ENCODE measurements at places on chromosomes 7 and 10. TPM values are rescaled to one million over a fixed set of nuclear protein-coding genes. Genes with fewer than 3 reads are reported as not detected.

GRCh38 chr7:107838024-107838601 lies 35.1 kb upstream of the SLC26A3 start:
- DNase-seq = no peak

GRCh38 chr7:81399471-81399870 lies 370.4 kb downstream of the HGF start:
- no peak for DNase-seq

- no peak for DNase-seq
These were observed 504 bp upstream of the BMPER start for GRCh38 chr7:33904681-33905388.

DNA sequence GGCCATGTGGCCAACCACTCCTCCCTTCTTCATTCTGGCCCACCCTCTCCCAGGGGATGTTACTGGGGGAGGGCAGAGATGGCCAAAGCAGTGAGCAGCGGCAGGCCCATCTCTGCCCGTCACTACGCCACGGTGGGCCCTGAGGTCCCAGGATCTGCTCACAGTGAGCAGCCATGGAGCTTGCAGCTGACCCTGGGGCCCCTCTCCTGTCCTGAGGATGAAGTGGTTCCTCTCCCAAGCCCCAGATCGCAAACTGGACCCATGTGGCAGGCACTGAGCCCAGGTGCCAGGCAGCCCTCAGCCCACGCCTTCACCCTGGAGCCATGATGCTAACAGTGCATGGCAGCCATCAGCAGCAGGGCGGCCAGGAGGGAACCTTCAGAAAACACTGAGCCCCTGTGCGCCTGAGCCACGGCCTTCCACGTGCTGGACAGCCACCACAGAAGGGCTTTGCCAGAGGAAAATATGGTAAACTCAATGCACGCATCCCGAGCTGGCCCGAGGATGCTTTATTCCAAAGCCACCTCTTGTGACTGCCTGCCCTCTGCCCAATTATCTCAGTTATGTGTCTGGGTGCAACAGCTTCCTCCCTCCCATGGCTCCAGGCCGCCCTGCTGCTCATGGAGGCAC lies 485.7 kb downstream of the PTPRN2 start:
- no peak for DNase-seq

- DNase-seq = no peak
These were observed 102.3 kb downstream of the CCDC7 start for GRCh38 chr10:32548208-32548607.

DNA sequence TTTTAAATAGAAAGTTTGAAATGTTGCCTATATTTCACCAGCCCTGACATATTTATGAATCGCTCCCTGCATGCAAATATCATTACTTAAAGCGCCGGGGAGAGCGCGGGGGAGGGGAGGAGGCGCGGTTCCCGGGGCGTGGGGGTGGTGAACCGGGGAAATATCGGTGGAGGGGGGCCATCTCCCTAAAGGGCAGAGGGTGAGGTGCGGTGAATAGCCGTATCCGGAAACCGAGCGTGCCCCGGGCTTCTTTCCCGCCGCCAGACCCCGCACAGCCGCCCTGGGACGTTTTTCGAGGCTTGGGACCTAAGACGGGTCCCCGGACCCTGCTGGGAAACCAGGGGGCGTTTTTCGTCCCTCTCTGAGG lies 6.9 kb upstream of the ZNF503 start:
- DNase-seq = no peak

GRCh38 chr10:75417522-75417927 lies 13.9 kb upstream of the LRMDA start:
- no peak for DNase-seq

- DNase-seq = no peak
These were observed 37.3 kb downstream of the INPP5A start for GRCh38 chr10:132574783-132575319.

GRCh38 chr7:132785870-132786269 lies 209.6 kb upstream of the PLXNA4 start:
- DNase-seq = no peak

DNA sequence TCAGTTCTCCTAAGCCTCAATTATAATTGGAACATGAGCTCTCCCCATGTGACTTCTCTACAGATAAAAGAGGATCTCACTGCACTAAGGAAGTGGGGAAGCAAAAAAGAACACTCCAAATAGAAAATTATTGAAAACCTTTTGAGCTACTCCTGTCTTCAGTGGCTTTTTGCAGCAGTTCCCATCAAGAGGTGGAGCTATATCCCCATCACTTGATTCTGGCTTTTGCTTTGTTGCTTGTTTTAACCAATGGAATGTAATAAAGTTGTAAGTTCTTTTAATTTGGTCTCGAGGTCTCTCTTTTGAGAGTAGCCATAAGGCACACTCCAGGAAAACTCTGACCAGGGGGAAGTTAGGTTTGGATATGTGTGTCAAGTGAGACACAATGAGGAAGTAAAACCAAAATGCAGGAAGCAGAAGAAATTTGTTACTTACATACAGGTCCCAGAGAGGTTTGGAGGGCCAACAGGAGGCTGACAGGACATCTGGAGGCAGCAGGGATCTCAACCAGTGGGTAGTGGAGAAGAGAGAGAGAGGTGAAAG lies 569.4 kb downstream of the HTR7 start:
- no peak for DNase-seq

GRCh38 chr7:99786726-99787335 lies 2.8 kb upstream of the CYP3A4 start:
- no peak for DNase-seq

- no peak for DNase-seq
These were observed 84.1 kb downstream of the MKI67 start for GRCh38 chr10:128042131-128042610.

- DNase-seq = no peak
These were observed 5.8 kb upstream of the PRTFDC1 start for GRCh38 chr10:24958091-24958720.

GRCh38 chr10:18456984-18457383 lies 194.4 kb downstream of the NSUN6 start:
- no peak for DNase-seq

- no peak for DNase-seq
These were observed 804 bp downstream of the TMEM106B start for GRCh38 chr7:12211711-12212485.

- DNase-seq = peak; percentile 18
These were observed 15.2 kb upstream of the FRMPD2 start for GRCh38 chr10:48289501-48290238.

- no peak for DNase-seq
These were observed 299.8 kb downstream of the HGF start for GRCh38 chr7:81469869-81470723.

DNA sequence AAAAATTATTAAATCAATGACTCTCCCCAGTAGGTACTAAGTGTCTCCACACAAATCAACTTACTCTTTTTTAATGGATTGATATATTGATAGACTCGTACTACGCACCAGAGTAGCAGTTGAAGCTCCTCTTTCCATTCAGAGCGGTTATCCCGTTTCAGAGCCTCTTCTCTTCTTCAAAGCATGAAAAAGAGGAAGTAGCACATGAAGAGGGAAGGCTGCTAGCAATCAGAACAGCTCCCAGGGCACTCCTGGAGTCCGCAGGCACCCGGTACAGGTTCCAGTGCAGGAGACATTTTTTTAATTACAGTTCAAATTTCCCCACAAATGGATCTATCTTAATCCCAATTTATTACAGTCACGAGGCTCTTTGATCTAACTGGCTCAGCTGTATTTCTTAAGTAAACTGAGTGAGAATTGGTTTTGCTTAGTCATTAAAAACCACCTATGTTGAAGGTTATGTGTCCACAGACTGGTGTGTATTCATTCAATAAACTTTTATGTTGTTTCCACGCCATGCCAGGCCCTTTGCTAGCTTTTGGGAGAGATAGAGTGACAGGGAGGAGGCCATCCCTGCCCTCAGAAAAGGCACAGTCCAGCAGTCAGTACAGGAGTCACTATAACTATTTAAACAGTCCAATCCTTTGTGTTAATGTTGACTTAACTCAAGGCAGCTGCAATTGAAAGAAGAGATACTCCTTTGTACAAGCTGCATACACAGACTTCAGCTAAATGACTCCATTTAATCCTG lies 32.1 kb upstream of the CALN1 start:
- DNase-seq = no peak

GRCh38 chr7:109842386-109842785 lies 1248.5 kb upstream of the LRRN3 start:
- DNase-seq = no peak

DNA sequence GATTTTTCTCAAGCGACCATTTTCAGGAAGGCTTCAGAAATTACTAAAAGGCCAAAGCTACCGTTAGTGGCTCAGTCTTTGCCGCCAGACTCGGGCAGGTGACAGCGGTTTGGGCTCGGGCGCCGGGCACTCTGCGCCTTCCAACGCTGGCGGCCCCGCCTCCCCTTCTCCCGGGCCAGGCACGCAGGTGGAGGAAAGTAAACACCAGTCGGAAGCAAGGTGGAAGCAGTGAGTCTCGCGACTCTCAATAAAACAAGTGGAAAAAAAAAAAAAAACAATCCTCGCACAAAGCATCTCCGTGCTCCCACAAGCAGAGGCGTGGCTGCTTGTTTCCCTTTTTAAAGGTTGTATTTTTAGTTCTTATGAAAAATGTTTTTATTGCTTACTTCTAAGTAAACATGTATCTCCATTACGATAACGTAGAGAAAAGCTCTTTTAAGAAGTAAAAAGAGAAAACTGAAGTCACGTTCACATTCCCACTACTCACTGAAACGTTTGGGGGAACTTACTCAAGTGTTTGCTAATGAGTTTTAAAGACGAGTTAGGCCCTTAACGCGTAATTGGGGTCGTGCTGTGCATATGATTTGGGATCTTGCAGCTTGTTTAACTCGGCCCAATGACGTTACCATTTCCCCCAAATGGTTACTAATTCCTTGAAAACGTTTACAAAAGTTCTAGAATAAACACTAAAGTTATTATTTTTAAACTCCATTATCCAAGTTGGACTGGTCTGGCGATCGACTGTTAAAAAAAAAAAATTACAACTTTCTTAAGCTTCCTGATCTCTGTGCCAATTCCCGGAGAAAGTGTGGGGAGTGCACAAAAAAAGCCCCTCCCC lies 864 bp downstream of the CDCA7L start:
- DNase-seq = no peak

- DNase-seq = no peak
These were observed 155.6 kb downstream of the PKD1L1 start for GRCh38 chr7:47792521-47793121.

GRCh38 chr7:55246171-55246570 lies 119.0 kb upstream of the LANCL2 start:
- no peak for DNase-seq

DNA sequence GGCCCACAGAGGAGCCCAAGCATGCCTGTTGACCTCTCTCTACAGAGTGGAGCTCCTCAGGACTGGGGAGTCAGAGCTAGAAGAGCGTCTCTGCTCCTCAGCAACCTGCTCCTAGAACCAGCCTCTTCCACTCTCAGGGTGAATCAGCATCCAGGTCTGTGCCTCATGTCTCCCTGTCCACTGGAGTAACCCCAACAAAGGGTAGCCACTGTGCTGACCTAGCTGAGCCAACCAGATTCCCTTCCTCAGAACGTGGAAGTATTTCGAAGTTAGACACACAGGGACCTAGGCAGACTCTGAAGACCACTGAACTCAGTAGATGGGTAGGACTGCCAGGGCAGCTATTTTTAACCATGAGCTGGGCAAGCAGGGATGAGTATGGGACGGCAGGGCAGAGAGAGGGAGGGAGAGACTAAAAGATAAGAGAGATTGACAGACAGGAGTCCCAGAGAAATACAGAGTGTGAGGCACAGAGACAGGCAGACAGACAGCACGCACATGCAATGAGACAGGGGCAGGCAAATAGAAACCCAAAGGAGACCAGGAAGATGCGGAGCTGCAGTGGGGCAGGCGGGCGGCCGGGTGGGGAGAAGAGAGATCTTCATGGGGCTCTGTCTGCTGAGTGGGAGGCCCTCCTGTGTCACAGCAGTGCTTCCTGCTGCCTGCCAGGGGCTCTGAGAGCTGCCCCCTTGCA lies 56.7 kb downstream of the OSBPL3 start:
- DNase-seq = no peak

- DNase-seq = no peak
These were observed 184.7 kb downstream of the EBF3 start for GRCh38 chr10:129779126-129780111.

GRCh38 chr10:100825325-100825875 lies 80.0 kb downstream of the PAX2 start:
- DNase-seq = no peak

The VKORC1L1 gene
- total RNA-seq = 7.1 TPM

The C10orf67 gene
- 0.26 TPM for total RNA-seq

The RADIL gene
- total RNA-seq = not detected

The PTN gene
- total RNA-seq = not detected

The FGFR2 gene
- total RNA-seq = 0.82 TPM

The SPDYE17 gene
- not detected for total RNA-seq

The CPA2 gene
- not detected for total RNA-seq

The SPDYE6 gene
- not detected for total RNA-seq

The DBNL gene
- 104 TPM for total RNA-seq

The SLC39A12 gene
- not detected for total RNA-seq

The RTKN2 gene
- 3.8 TPM for total RNA-seq

The GPR15LG gene
- total RNA-seq = not detected

The HABP2 gene
- not detected for total RNA-seq

The RP9 gene
- 16.0 TPM for total RNA-seq

The TMEM236 gene
- total RNA-seq = not detected

The CDK14 gene
- 1.7 TPM for total RNA-seq

The AMPH gene
- not detected for total RNA-seq

The PRR15 gene
- total RNA-seq = not detected

The PTF1A gene
- total RNA-seq = not detected

The UCMA gene
- not detected for total RNA-seq

The SAP25 gene
- total RNA-seq = 33.1 TPM

The PIP gene
- not detected for total RNA-seq

The PEX1 gene
- 19.1 TPM for total RNA-seq
